Stimulated activated CD4-positive, alpha-beta T cell treated with anti-CD3 and anti-CD28 coated beads, Interleukin-12 subunit alpha, Interleukin-12 subunit beta, amount 100 ng/mL, for 4 hours (primary cell): ENCODE measurements at places on chromosomes 12 and 14.

- no peak for DNase-seq
Observed at GRCh38 chr14:88359500-88359899, 26.0 kb upstream of the SPATA7 start.

- DNase-seq: no peak
Observed at GRCh38 chr12:88298761-88299242, 156.7 kb downstream of the TMTC3 start.

DNA sequence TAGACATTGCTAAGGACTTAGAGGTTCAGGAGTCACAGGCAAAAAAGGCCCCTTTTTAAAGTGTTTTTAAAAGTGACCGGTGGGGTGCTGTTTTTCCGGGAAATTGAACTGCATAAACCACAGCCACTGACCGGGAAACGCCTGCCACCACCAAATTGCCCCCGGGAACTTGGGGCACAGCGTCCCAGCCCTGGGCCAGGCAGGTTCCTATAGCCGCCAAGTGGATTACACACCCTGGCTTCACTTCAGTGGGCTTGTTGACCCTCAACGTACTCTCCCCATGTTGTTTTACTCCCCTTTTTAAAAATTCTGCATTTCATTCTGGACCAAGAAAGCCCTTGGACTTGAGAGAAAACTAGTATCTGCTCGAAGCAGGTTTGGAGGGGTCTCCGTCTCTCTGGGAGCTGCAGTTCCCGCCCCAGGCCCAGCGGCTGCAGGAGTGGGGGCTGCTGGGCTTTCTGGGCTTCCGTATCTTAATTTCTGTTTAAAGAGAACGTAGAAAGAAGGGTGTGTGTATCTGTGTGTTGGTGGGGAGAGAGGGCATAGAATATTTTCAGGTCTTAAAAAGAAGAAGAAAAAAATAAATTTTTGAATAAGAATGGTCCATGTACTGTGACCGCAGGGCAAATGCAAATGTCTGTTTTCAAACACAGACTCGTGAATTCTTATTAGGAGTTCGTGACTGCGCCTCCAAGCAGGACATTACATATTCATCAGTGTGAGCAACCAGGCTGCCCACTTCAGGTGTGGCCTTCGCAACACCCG lies 82.9 kb downstream of the PAPOLA start:
- no peak for DNase-seq

- DNase-seq: no peak
Observed at GRCh38 chr14:39267608-39268005, 33.9 kb downstream of the MIA2 start.

DNA sequence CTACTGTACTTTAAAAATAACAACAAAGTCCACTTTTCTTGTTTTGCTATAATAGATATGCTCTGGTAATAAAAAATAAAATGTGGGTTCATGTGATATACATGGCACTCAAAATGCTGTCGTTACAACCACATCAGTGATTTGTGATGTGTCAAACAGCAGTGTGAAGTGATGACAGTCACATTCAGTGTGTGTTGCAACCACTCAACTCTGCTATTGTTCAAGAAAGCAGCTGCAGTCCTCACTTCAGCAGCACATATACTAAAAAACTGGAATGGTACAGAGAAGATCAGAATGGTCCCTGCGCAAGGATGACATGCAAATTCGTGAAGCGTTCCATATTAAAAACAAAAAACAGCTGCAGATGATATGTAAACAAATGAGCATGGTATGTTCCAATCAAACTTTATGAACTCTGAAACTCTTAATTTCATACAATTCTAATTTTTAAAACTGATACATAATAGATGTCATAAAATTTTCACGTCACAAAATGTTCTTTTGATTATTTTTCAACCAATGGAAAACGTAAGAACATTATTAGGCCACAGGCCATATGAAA lies 6.7 kb downstream of the TRMT5 start:
- no peak for DNase-seq

GRCh38 chr12:89328151-89329030 lies 23.9 kb downstream of the DUSP6 start:
- no peak for DNase-seq

DNA sequence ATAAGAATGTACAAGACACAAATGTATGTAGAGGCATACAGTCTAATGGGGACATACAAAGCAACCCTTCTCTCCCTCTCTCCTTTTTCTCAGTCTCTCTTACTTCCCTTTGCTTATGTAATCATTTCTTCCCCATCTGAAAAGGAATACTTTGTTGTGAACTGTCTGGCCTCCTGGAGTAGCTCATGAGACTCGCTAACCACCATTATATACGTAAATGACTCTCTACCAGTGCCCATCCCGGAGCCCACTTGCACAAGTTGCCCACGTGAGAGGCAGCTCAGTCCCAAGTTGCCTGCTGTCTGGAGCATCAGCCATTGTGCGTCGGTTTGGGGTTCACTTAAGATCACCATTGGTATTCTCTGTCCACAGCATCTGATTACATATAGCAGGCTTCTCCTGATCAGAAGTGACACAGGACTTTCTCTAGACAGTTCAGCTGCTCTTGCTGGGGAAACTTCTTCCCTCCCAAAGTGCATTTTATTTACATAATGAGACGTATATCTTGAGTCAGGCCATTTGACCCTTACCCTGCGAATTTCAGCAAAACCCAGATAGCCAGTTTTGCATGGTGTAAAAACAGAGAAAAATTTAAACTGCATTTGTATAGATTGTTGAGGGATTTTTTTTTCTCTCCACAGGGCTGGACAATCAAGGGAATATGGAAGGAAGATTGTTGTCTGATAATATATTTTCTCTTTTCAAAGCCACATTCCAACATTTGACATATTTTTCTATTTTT lies 220.7 kb upstream of the EGLN3 start:
- DNase-seq: no peak

- no peak for DNase-seq
Observed at GRCh38 chr12:93191956-93192355, 185.8 kb upstream of the NUDT4 start.

DNA sequence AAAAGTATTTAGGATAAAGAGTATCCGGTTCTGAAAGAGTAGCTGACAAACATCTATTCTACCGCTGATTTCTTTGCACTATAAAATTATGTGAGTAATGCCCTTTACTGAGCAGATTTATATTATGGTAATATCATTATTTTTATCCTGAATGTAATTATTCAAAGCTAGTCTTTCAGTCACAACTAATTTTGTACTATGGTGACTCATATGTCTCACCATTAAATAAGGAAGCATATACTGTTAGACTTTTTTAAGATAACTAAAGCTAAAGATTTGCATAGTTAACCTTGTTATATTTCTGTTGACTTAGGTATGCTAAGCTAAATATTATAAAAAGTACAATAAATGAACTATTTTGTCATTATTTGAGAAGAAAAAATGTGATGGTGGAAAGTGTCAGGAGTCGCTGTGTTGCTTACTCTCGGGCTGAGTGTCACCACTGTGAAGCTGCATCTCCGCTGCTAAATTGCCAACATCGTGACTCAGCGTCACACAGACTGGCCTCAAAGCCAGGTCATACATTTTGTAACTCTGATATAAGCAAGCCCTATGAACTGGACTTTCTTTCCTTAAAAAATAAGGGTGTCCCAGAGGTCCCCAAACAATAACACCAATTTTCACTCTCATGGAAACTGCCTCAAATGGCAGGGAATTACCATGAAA lies 69.1 kb upstream of the SSTR1 start:
- DNase-seq: no peak

- peak; percentile 62 for DNase-seq
Observed at GRCh38 chr14:102917469-102918211, 4.8 kb upstream of the AMN start.

GRCh38 chr14:81252278-81252677 lies 31.5 kb upstream of the GTF2A1 start:
- DNase-seq: no peak

DNA sequence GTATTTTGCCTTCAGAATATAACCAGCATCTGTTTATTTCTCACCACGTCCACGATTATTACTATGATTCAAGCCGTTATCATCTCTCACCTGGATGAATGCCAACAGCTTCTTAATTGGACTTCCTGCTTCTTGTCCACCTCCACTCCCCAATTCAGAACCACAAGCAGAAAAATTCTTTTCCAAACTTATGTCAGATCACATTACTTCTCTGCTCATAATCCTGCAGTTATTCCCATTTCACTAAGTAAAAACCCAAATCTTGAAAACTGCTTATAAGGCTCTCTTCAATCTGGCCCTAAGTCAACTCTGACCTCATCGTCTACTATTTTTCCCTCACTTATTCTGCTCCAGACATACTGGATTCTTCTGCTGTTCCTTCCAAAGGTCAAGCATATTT lies 2.0 kb downstream of the CRY1 start:
- no peak for DNase-seq

- DNase-seq: peak; percentile 51
Observed at GRCh38 chr12:112992541-112993398, 14.5 kb downstream of the OAS2 start.

DNA sequence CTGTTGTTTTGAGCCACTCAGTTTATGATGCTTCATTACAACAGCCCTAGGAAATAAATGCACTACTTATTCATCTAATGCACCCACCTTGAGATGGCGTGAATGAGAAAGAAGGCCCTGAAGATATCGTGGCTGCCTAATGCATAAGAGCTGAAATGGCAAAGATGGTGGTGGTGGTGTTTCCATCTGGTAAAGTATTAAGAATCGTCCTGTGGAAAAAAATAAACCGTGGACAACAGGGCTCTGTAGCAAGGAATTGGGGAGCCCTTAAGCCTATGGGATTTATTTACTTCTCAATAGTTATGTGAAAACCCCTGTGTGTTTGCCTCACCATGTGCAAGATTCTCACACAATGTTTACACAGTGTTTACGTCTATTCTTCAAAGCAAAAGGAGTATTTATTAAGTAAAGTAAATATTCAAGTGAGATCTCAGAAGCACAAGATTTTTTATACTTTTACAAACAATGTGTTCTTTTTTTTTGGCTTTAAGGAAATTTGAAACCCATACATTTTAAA lies 1555.2 kb upstream of the FLRT2 start:
- no peak for DNase-seq

DNA sequence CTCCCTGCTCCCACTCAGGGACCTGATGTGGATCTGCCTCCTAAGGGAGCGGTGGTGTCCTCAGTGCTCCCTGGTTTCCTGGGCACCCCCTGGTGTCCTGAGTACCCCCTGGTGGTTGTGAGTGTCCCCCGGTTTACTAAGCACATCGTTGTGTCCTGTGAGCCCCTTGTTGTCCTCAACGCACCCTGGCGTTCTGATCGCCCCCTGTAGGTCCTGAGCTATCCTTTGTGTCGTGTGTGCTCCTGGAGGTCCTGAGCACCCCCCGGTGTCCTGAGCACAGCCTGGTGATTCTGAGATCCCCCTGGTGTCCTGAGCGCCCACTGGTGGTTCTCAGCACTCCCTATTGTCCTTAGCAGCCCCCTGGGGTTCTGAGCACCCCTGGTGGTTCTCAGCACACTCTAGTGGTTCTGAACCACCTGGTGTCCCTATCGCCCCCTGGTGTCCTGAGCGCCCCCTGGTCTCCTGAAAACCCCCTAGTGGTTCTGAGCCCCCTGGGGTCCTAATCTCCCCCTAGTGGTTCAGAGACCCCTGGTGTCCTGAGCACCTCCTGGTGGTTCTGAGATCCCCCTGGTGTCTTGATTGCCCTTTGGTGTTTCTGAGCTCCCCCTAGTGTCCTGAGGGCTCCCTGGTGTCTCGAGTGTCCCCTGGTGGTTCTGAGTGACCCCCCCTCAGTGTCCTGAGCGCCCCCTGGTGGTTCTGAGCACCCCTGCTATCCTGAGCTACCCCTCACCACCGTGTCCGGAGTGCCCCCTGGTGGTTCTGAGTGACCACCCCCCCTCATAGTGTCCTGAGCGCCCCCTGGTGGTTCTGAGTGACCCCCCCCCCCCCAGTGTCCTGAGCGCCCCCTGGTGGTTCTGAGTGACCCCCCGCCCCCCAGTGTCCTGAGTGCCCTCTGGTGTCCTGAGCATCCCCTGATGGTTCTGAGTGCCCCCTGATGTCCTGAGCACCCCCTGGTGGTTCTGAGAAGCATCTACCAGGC lies 615.1 kb downstream of the TMEM121 start:
- DNase-seq: peak; percentile 25

- no peak for DNase-seq
Observed at GRCh38 chr12:121799156-121799841, 4.5 kb upstream of the SETD1B start.

DNA sequence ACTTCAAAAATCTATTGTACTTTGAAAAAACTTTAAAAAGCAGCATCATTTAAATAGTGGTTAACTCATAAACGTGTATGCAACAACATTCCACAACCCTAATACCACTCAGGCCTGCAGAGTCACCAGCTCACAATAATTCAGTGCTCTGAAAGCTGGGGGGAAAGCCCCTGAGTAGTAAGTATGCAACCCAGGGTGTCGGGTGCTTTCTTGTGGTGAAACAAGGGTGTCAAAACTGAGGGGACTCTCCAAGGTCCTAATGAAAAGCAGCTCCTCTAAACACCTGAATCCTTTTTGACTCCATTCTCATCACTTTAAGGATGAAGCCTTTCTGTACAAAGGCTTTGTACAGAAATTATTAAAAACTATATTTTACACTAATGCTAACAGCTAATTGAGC lies 33.7 kb downstream of the FGFR1OP2 start:
- peak; percentile 38 for DNase-seq
